ENCODE measurements at places on chromosomes 6 and 20.

DNA sequence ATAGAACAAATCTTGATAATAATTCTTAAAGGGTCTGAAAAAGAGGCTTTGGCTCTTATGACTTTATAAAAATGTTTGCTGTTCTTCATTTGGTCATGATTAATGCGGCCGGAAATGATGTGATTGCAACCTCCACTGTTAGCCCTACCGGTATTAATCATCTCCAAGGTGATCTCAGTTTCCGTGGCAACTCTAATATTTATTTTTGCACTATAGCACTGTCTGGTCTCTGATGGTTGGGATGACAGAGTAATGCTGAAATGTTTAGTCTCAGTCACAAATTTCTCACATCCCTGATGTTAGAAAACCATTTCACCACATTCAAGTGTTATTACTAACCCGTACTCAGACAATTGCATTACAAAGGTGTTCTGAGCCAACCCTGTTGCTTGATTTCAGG is 87.4 kb downstream of the TMEM200A start:
- DNase-seq = no peak

DNA sequence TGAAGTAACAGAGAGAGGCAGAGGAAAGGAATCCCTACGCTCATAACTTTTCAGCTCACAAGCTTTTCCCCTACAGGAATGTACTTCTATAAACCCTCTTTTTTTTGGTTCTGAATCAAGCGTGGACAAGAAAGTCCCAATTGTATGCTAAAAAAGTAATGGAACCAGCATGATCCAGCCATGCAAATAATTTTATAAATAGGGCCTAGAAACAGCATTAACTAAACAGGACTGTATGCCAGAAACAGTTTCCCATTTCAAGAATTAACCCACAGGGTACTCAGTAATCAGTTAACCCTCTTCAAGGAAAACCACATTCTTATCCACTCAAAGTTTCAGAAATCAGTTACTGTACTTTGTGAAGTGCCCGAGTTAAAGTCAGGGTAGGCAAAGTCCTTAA is 87.0 kb upstream of the HMGCLL1 start:
- no peak for DNase-seq

DNA sequence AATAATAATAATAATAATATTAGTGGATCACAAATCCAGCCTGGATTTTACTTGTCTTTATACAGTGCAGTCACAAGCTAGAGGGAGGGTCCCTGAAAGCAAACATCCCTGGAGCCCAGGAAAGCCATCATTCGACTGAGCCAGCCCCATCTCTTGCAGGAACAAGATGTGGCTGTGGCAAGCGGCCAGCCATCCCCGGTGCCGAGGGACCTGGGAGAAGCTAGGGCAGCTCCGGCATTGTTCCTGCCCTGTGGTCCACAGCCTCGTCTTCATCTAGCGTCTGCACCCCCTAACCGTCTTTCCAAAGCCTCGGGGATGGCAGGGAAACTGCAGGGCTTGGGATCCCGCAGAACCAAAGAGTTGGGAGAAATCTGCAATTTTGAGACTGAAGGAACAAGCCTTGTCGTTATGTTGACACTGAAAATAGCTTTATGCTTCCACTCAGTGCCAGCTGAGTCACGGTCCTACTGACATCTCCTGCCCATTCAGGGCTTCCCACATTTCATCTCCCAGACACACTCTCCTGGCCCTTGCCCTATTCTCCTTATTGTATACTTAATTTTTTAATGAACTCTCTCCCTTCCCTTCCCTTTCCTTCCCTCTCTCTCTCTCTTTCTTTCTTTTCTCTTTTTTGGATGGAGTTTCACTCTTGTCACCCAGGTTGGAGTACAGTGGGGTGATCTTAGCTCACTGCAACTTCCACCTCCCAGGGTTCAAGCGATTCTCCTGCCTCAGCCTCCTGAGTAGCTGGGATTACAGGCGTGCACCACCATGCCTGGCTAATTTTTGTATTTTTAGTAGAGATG is 62.5 kb upstream of the ZNFX1 start:
- DNase-seq = no peak

DNA sequence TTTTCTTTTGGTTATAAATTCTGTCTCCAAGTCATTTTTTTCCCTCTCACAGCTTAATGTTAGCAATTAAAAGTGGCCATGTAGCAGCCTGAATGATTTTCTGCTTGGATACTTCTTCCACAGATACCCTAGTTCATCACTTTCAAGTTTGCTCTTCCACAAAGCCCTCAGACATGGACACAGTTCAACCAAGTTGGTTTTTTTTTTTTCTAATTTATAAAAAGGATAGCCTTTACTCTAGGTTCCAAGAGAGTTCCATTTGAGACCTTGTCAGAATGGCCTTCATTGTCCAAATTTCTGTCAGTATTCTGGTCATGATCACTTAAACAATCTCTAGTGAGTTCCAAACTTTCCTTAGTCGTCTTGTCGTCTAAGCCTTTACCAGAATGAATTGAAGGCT is 40.0 kb downstream of the RSPH3 start:
- no peak for DNase-seq

DNA sequence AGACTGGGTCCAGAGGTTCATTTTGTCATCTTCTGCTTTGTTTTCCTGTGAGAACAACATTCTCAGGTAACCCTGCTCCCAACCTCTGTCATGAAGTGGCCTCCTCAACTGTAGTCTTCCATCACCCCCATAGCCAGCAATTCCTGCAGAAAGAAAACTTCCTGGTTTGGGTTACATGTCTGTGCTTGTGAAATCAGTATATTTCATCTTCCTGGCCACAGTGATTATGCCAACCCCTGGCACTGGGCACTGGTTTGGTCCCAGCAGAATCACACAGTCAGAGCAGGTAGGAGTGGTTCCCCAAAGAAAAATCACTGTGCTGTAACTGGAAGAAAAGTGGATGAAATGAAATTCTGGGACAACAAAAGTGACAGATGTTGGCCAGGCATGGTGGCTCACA is 52.5 kb downstream of the CRYBG1 start:
- no peak for DNase-seq

- no peak for DNase-seq
Observed at GRCh38 chr6:158037771-158038170, 56.1 kb downstream of the SYNJ2 start.

Data from hematopoietic multipotent progenitor cell (in vitro differentiated cells).